ENCODE measurements at places on chromosomes 11 and 22.

DNA sequence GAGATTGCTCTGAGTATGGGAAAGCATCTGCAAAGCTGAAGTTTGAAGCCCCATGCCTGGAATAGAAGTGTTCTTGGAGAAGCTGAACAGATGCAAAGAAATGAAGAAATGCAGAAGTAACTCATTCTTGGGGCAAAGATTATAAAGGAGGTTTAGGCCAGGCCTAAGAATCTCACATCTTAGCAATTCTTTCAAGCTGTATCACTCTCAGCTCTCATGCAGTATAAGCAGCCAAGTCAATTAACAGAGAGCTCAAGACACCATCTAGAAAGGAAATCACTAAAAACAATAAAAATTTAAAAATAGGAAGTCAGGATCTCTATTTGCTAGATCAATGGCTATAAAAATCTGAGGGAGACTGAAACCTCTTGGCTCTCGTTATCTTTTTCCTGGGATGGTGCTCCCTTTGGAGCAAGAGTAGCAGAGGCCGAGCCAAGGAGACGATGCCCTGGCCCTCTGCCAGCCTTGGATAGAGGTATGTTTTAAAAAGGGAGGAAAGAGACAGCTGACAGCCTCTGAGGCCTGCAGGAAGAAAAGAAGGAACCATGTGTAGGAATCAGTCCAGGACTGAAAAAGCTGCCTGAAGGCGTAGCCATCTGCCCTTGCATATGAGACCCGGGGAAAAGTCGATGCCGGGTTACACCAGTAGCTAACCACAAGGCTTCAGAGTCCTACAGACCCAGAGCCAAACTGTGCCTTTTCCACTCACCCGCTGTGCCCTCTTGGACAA, 229.8 kb downstream of the BLID start:
- DNase-seq, result no peak

DNA sequence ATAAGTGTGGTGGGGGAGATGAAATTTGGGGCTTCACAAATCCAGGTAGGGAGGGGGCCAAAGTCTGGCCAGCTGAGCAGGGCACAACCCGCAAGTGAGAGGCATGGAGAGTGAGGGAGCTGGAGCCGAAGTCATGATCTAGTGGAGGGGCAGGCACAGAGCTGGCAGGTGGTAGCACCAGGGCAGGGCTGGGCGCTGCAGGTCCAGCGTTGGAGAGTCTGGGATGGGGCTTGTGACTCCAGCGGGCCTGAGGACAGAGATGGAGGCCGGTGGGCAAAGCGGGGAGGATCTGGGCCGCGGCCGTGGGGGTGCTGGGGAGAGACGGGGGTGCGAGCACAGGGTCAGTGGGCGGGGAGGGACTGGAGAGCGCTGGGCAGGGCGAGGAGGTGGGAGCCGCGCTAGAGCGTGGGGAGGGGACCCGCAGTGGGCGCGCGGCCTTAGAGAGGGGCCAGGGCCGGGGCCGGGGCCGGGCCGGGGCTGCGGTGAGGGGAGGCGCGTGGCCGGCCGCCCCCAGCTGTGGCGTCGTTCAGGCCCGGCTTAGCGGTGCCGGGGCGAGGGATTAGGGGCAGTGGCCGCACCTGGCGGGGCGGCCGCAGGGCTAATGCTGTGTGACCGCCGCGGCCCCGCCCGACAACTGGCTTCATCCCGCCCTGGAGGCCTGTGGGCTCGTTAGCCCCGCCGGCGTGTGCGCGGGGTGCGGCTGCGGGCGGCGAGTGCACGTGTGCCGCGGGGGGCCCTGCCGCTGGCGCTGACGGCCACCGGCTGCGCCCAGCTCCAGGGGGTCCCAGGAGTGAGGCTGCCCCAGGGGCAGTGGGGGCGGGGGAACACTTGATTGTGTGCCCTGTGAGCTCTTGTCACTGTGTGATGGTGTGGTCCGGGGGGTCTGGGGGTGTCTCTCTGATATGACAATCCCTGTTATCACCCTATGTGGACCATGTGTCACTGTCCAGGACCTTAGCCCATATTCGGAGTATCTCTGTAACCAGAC, 23.6 kb upstream of the MYOD1 start:
- DNase-seq, result no peak

DNA sequence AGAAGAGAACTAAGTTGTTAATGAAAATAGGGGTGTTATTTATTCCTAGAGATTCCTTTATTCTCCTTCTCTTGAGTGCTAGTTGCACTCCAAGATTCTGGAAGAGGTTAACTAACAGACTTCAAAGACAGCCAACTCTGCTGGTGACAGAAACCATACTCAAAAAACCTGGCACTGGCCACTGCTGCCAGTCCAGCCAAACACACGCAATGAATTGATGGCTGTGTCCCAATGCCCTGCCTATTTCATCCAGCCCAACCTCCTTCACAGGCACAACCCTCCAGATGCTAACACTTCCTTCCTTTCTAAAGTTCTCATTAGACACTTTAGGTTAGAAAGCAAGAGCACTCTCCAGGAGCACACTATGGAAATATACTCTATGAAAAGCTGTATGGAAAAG, 150.8 kb upstream of the C11orf58 start:
- DNase-seq, result no peak

DNA sequence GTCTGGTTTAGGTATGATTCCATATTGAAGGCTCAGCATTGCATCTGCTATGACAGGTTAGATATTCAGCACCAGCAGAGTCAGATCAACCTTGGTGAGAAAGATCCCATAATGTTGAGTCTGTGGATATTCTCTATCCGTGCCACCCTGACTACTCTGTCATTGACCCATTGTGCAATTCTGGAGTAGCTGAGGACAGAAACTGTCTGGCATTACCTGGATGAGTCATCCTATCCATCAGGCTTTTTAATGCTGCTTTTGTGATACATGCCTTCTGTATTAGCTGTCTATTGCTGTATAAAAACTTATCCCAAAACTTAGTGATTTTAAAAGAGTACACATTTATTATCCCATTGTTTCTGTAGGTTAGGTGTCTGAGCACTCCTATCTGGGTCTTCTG, 189.1 kb upstream of the FAT3 start:
- peak; percentile 90 for DNase-seq

- DNase-seq, result no peak
Measured at GRCh38 chr11:35566181-35566580, 40.8 kb upstream of the PAMR1 start.

- peak; percentile 47 for DNase-seq
Measured at GRCh38 chr11:122963961-122964360, 17.7 kb downstream of the BSX start.

GRCh38 chr11:33709466-33709865, 8.8 kb upstream of the C11orf91 start:
- no peak for DNase-seq

DNA sequence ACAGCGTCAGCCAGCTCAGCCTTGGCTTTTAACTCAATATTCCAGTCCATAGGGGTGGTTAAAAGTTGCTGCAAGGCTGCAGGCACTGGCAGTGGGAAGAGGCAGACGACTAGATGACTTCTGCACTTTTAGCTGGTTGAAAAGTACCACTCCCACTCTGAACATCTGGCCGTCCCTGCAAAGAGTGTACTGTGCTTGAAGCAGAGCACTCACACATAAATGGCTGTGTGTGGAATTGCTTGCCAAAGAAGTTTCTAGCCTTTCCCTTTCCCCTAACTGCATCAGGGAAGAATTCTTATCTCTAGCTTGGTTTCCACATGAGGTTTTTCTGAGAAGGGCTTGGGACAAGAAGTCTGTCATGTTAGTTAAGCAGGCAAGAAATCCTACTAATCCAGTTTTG, 5.1 kb upstream of the PHLDB1 start:
- no peak for DNase-seq

DNA sequence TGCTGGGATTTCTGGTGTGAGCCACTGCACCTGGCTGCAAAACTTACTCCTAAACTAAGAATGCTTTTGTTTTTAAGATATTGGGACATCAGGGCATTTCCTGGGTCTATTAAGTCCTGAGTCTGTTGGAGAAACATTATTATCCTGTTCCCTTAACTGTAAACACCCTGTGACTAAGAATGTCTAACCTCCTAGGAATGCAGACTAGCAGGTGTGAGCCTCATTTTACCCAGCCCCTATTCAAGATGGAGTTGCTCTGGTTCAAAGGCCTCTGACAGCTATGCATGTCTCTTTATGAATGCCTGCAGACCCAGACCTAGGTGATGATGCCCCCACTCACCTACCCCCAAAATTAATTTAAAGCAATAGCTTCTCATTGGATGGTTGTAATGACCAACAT, 46.2 kb downstream of the DEPDC5 start:
- DNase-seq, result peak; percentile 96

Data from mammary epithelial cell (primary cell).